ENCODE measurements at places on chromosomes 11 and 22. TPM values are rescaled to one million over a fixed set of nuclear protein-coding genes. Genes with fewer than 3 reads are reported as not detected.

MRGPRX4 gene
- not detected for total RNA-seq

RAB36 gene
- total RNA-seq, result 0.74 TPM

TOP3B gene
- 13.1 TPM for total RNA-seq

ANKRD13D gene
- total RNA-seq, result 13.1 TPM

GAS2L1 gene
- 23.2 TPM for total RNA-seq

NCF4 gene
- total RNA-seq, result 6.8 TPM

Data from left ventricle myocardium superior (tissue), 1 donor.